ENCODE measurements at places on chromosomes 7 and 10. TPM values are rescaled to one million over a fixed set of nuclear protein-coding genes. Genes with fewer than 3 reads are reported as not detected.

- no peak for DNase-seq
Measured at GRCh38 chr10:44863344-44864047, 47.6 kb upstream of the TMEM72 start.

GRCh38 chr7:25996006-25996408 is 156.0 kb upstream of the NFE2L3 start:
- no peak for DNase-seq

GRCh38 chr7:155805826-155806095 is 6.5 kb downstream of the SHH start:
- no peak for DNase-seq

GRCh38 chr7:133853706-133854276 is 273.3 kb upstream of the LRGUK start:
- DNase-seq = peak; percentile 95

DNA sequence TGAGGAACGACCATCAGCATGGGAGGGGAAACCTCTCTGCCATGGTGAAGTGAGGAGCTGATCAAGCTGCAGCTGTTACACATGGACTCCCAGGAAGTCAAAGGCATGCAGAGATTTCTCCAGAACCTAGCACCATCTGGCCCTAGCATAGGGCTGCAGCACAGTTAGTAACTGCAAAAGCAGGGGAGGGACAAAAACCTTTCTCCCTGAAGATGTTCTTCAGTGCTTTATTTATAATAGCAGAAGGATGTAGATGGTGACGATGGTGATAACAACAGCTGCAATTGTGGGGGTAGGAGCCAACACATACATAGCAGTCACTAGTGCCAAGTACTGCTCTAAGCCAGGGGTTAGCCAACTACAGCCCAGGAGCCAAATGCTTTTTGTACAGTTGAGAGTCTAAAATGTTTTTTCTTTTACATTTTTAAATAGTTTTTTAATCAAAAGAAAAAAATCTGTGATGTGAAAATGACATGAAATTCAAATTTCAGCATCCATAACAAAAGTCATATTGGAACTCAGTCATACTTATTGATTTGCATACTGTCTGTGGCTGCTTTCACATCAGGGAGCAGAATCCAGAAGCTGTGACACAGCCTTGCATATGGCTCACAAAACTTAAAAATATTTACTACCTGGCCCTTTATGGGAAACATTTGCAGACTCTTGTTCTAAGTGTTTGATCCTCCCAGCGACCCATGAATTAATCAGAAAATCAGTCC is 299.5 kb downstream of the ELMO1 start:
- DNase-seq = no peak

PRSS1 gene
- not detected for polyA plus RNA-seq

- no peak for DNase-seq
Measured at GRCh38 chr7:150993511-150993910, 2.7 kb downstream of the NOS3 start.

KBTBD2 gene
- 28.2 TPM for polyA plus RNA-seq

Data from keratinocyte (primary cell).